DMS79 (cell line): ENCODE measurements at places on chromosomes 1 and 21.

GRCh38 chr1:26794391-26794790, 6.6 kb downstream of the PIGV start:
- DNase-seq, result no peak

- DNase-seq, result no peak
Observed at GRCh38 chr1:52268372-52268771, 97.6 kb downstream of the CC2D1B start.

DNA sequence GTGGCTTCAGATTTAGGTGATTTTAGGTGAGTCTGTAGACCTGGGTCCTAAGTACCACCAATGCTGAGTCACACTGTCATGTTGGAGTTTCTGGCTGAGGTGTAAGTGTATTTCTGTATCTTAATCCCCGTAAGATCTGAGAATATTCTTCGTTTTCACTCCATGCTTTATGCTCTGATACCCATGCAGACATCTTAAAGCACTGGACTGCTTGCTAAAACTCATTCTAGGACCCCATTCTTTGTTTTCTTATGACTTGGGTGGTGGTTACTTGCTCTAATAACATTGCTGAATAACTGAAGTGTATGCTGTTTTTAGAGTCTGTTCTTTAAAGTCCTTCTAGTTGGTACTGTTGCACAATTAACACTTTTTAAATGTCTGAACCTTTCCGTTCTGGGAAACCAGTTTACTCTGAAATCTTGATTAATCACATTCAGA, 36.6 kb downstream of the CDC42 start:
- no peak for DNase-seq

- peak; percentile 26 for DNase-seq
Observed at GRCh38 chr1:119676571-119677206, 28.6 kb upstream of the ZNF697 start.

- DNase-seq, result peak; percentile 97
Observed at GRCh38 chr1:165376041-165376810, 19.7 kb upstream of the LMX1A start.

GRCh38 chr1:193741228-193741627, 554.8 kb upstream of the B3GALT2 start:
- no peak for DNase-seq

GRCh38 chr21:34596561-34597271, 18.2 kb downstream of the RCAN1 start:
- DNase-seq, result no peak

DNA sequence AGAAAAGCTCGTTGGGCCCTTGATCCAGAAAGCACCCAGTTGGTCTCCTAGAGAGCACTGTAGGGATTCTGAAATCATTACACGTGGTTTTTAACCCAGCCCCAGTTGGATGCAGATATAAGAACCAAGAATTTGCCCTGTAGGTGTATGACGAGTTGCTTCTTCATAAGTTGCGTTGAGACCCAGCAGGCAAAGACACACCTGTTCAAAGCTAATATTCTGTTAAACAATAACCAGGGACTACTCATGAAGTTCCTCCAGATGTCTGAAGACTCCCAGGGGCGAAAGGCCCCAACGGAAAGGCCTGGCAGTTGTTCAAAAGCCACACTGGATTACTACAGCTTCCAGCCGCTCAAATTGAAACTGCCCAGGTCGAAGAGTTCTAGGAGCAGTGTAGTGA, 88.6 kb upstream of the HNRNPU start:
- no peak for DNase-seq

GRCh38 chr1:974687-975328, 7.1 kb downstream of the PERM1 start:
- DNase-seq, result no peak

- no peak for DNase-seq
Observed at GRCh38 chr1:94743862-94744261, 76.3 kb upstream of the SLC44A3 start.

GRCh38 chr1:96538883-96539282, 182.7 kb upstream of the PTBP2 start:
- DNase-seq, result no peak

DNA sequence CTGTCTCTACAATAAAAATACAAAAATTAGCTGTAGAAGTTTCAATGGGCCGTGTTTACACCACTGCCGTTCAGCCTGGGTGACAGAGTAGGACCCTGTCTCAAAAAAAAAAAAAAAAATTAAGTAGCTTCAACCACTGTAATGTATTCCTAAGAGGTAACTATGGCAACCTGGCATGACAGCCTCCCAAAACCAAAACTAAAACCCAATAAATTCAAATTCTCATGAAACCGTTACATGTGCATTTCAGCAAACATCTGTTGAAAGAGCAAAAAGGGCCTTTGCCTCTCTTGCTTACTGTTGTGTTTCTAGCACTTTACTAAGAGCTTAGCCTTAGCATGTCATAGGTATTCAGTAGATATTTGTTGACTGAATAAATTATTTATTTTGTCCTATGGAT, 33.5 kb downstream of the ODR4 start:
- no peak for DNase-seq

GRCh38 chr1:192966073-192966472, 93.1 kb downstream of the UCHL5 start:
- DNase-seq, result no peak

- DNase-seq, result no peak
Observed at GRCh38 chr21:45097827-45098387, 23.5 kb downstream of the ADARB1 start.

DNA sequence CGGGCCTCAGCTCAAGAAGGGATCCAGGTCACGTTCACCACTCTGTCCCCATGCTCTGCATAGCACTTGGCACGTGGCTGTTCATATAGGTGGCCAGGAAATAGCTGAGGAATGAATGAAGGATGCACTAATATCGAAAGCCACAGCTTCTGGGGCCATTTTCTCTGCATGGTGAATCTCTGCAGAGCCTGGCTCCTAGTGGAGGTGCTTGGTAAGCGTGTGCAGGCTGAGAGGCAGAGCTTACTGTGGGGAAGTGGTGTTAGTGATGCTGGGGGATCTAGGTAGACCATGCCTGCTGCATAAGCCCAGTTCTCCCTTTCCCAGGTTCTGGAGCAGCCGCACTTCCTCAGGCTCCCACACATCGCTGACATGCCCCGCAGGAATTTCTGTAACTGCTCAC, 8.3 kb downstream of the CSRP1 start:
- no peak for DNase-seq

GRCh38 chr1:200364831-200365230, 45.0 kb downstream of the ZNF281 start:
- DNase-seq, result no peak

DNA sequence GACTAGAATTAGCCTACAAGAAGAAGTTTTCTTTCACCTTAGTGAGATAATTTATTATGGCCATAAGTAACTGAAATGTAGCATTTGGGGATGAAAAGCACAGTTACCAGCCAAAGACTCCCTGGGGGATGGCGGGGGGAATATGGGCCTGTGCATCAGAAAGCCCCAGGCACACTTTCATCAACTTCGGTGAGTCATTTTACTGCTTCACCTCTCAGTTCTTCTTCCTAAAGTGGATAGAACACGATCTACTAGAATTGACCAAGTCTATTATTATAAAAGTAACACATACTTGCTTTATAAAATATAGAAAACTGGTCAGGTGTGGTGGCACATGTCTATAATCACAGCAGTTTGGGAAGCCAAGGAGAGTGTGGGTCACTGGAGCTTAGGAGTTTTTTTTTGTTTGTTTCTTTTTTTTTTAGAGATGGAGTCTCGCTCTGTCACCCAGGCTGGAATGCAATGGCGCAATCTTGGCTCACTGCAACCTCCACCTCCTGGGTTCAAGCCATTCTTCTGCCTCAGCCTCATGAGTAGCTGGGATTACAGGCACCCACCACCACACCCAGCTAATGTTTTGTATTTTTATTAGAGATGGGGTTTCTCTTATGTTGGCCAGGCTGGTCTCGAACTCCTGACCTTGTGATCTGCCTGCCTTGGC, 141.8 kb downstream of the ZZZ3 start:
- DNase-seq, result no peak

- peak; percentile 48 for DNase-seq
Observed at GRCh38 chr1:17274186-17275170, 25.6 kb downstream of the PADI3 start.

DNA sequence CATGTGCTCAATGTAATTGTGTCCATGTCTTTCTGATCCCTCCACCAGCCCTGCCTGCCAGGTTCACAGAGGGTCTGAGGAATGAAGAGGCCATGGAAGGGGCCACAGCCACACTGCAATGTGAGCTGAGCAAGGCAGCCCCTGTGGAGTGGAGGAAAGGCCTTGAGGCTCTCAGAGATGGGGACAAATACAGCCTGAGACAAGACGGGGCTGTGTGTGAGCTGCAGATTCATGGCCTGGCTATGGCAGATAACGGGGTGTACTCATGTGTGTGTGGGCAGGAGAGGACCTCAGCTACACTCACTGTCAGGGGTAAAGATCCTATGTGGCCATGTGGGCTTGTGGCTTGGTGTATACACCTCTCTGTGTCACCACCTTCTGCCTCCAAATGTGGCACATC, 91.4 kb downstream of the OBSCN start:
- no peak for DNase-seq

GRCh38 chr1:169345511-169345910, 22.1 kb downstream of the NME7 start:
- no peak for DNase-seq

DNA sequence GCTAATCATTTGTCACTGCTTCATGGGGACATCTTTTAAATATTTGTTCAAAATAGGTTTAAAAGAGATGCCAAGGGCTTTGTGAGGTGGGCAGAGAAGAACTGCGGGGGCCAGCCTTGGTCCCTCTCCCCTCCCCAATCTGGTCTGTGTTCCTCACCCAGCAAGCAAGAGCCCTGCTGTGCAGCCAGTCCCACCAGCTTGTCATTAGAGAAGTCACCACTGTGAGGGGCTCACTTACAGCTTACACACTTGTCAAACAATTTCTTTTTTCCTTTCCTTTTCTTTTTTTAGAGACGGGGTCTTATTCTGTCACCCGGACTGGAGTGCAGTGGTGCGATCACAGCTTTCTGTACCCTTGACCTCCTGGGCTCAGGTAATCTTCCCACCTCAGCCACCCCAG, 10.4 kb upstream of the CDK18 start:
- no peak for DNase-seq

GRCh38 chr1:234602334-234603220, 7.4 kb downstream of the IRF2BP2 start:
- DNase-seq, result peak; percentile 12

DNA sequence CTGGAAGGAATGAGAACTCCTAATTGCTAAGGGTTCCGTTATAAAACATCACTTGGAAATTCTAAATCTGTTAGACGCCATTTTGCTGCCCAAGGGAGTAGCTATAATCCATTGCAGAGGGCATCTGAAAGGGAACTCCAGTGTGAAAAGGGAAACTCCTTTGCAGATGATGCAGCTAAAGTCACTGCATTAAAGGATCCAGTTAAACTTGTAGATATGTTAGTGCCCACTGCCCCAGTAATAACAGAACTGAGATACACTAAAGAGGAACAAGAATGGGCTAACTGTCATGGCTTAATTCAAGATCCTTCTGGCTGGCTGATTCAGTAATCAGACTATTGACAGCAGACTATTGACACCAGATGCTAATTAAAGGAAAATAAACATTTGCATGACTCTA, 81.8 kb upstream of the KIAA0040 start:
- DNase-seq, result no peak

- no peak for DNase-seq
Observed at GRCh38 chr21:15552914-15553494, 176.8 kb upstream of the USP25 start.

DNA sequence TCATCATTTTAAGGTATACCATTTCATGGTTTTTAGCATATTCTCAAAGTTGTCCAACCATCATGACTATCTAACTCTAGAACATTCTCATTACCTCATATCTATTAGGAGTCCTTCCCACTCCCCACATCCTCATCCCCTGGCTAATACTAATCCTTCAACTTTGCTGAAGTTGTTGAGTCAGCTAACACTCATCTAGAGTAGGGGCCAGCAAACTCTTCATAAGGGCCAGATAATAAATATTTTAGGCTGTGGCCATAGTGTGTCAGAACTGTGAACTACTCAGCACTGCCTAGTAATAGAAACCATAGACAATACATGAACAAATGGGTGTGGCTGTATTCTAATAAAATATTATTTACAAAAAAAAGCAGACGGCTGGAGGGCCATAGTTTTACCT, 43.0 kb downstream of the TOR3A start:
- no peak for DNase-seq

- peak; percentile 48 for DNase-seq
Observed at GRCh38 chr1:54989473-54989872, 9.0 kb downstream of the TMEM61 start.

DNA sequence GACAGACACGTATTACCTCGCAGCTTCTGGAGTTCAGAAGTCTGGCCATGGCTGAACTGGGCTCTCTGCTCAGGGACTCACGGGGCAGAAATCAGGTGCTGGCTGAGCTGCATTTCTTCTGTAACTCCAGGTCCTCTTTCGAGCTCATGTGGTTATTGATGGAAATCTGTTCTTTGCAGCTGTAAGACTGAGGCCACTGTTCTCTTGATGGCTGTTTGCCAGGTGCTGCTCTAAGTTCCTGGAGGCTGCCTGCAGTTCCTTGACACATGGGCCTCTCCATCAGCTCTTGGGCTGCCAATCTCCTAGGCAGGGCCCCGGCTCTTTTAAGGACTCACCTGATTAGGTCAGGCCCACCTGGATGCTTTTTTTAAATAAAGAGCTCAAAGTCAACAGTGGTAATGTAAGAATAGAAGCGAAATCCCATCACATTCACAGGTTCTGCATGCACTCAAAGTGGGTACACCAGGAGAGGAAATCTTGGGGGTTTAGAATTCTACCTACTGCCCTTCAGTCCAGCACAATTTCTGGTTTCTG, 139.1 kb downstream of the KAZN start:
- DNase-seq, result no peak

DNA sequence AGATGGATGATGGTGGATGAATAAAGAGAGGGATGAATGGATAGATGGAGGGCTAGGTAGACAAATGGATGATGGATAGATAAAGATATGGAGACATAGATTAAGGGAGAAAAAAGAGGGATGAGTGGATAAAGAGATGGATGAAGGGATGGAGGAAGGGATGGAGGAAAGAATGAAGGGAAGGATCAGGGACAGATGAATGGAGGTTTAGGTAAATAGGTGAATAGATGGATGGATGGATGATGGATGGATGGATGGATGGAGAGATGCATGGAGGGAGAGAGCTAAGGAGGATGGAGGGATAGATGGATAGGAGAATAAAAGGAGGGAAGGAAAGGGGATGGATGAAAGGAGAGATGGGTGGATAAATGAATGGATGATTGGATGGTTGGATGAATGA, 28.8 kb downstream of the PLXNA2 start:
- DNase-seq, result no peak

GRCh38 chr1:177471244-177471643, 300.5 kb downstream of the BRINP2 start:
- DNase-seq, result no peak
